CD4-positive, CD25-positive, alpha-beta regulatory T cell (primary cell): ENCODE measurements at places on chromosomes 5 and 9. TPM values are rescaled to one million over a fixed set of nuclear protein-coding genes. Genes with fewer than 3 reads are reported as not detected.

The FRMD3 gene
- polyA plus RNA-seq = not detected

DNA sequence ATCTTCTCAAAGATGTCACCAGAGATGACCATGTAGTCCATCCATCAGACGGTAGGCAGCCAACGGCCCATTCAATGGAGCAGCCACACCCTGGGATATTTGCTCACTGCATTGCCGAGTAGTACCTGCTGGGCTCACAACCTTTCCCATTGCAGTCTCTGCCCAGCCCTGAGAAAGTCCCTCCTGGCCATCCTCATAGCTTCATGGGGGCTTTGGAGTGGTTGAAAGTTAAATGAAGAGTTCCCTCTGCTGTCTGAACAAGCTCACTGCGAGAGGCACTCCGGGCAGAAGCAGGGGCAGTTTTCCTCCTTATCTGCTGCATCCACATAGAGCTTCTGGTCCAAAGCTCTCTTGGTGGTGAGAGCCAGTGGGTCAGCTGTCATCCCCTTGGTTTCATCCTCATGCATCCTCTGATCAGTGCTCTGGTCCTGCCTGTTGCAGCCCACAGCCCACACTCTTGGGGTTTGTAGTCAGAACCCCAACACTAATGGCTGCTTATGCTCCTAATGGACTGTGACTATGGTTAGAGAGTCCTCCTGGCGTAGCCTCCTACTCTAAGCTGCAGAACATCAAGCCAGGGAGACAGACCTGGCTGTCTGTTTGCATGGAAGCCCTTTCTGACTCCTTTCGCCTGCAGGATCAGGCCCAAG lies 23.3 kb downstream of the TNFSF8 start:
- no peaks in the 10 kb centered on the region for H3K27me3 ChIP-seq
- no peak for DNase-seq
- H3K36me3 ChIP-seq = peaks cover 28% of the 10 kb centered on the region
- no peak overlapping the region for H3K27ac ChIP-seq
- peak overlapping the region; percentile 14 for H3K4me3 ChIP-seq

- no peaks in the 10 kb centered on the region for H3K36me3 ChIP-seq
- H3K27ac ChIP-seq = no peak overlapping the region
- DNase-seq = no peak
- no peaks in the 10 kb centered on the region for H3K4me1 ChIP-seq
- H3K27me3 ChIP-seq = no peaks in the 10 kb centered on the region
Observed at GRCh38 chr9:12054235-12054634, 639.0 kb upstream of the TYRP1 start.

- no peaks in the 10 kb centered on the region for H3K27me3 ChIP-seq
- DNase-seq = peak; percentile 17
- H3K4me3 ChIP-seq = no peak overlapping the region
- no peaks in the 10 kb centered on the region for H3K4me1 ChIP-seq
Observed at GRCh38 chr5:38208782-38209378, 49.5 kb upstream of the EGFLAM start.

The DEPDC1B gene
- polyA plus RNA-seq = 2.3 TPM
